ENCODE measurements at places on chromosomes 5 and 9.

- DNase-seq: no peak
Observed at GRCh38 chr9:127816362-127816725, 13.7 kb downstream of the FPGS start.

- no peak for DNase-seq
Observed at GRCh38 chr9:18275313-18275990, 198.5 kb upstream of the ADAMTSL1 start.

- DNase-seq: no peak
Observed at GRCh38 chr9:1051584-1052275, 1.6 kb downstream of the DMRT2 start.

DNA sequence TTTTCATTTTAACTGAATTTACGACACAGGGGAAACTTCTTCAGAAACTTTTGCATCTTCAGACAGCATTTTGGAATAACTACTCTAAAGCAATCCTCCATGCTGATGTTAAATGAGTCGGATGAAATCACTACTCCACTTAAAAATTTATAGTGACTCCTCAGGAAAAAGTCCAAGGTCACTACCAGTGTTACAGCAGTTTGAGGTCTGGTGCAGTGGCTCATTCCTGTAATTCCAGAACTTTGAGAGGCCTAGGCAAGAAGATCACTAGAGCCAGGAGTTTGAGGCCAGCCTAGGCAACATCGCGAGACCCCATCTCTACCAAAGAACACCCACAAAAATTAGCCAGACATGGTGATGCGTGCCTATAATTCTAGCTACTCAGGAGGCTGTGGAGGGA, 5.9 kb upstream of the GAS1 start:
- no peak for DNase-seq

- DNase-seq: no peak
Observed at GRCh38 chr5:116605310-116606070, 30.9 kb upstream of the SEMA6A start.

- no peak for DNase-seq
Observed at GRCh38 chr5:104913841-104914281, 1351.3 kb upstream of the NUDT12 start.

GRCh38 chr5:35771300-35771699, 85.4 kb upstream of the IL7R start:
- no peak for DNase-seq

DNA sequence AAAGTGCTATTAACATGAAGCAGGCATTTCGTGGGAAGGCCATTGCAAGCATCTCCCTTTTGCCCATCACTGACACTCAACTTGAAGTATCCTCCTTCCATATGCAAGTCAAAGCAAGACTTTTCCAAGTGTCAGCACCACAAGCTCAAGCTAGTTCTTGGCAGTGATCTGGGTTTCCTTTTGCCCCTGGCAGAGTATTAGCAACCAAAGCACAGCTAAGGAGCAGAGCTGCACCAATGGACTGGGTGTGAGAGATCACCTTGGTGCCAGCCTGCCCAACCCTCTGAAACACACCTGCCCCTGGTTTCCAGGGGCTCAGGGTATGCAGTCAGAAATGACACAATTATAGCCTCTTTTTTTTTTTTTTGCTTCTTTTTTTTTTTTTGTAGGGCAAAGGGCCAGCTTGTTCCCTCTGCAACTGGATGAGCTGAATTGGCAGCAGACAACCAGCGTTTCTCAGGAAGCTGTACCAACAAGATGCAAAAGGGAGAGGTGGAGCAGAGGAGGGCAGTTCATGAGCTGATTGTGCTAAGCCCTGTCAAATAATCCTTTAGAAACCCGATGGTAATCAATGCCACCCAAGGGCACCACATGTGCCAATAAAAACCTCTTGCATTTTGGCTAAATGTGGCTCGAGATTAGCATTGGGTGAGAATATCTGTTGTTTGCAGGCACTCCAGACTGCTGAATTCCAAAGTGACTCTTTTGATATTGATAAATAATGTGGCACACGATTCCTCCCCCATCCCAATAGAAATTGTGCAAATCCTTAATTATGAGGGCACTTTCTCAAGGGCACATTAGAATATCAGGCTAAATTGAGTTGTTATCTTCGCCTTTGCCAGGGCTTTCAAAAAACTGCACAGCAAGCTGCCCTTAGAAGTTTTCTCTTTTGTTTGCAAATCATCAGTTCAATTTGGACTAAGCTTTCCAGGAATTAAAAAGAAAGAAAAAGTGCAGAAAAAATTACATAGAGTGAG, 192.4 kb downstream of the GAS1 start:
- DNase-seq: no peak

DNA sequence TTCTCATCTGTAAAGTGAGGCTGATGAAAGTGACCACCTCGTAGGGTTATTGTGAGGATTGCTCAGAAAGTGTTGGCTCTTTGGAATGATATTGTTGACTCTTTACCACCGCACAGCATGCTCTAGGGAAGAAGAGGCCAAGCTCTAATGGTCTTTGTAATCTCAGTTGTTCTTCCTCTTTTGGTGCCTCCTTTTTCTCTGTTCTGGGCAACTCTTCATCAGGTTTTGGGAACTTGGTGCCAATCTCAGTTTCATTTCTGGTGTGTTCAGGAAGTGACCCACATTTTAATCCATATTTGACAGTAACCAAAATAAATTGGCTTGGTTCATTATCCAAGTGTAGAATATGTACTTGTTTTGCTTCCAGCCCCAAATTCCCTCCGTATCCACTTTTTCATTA, 25.1 kb downstream of the ARHGAP26 start:
- no peak for DNase-seq

DNA sequence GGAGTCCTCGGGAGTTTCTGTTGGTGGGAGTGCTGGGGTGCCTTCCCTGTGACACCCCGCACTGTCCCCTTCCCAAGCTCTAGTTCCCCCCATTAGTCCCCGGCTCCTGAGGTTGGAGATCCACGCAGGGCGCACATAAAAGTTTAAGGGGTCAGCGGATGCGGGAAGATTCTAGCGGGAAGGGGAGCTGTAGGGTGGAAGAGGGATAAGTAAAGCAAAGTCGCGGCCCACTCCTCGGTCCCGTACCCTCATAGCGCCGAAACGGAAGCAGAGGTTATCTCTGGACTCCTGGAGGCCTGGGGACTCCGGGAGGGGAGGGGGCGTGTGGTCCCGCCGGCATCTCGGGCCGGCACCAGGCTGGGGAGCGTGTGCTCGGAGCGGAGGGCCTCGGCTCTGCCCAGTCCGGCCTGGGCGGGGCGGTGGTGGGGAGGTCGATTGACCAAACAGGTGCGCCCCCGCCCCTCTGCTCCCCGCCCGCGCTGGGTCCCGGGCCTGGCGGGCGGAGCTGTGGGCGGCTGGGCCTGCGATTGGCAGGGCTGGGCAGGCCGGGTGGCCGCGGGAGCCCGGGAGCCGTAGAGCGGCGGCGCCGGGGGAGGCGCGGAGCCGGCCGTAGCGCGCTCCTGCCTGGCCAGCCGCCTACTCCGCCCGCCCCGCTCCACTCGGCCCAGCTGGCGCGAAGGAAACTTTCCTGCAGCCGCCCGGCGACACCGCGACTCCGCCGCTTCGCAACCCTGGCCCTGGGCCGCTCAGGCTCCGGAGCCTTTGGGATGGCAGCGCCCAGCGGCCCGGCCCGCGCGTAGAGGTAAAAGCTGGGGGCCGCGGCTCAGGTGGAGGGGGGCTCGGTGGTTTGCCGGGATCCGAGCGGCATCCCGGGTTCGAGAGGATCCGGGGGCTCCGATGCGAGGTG, 52.2 kb upstream of the DAB2IP start:
- no peak for DNase-seq

All from stimulated activated CD8-positive, alpha-beta memory T cell treated with anti-CD3 and anti-CD28 coated beads, Interleukin-2, amount 100 ng/mL, for 1 hour (primary cell).